Activated CD4-positive, alpha-beta T cell treated with anti-CD3 and anti-CD28 coated beads, Interleukin-2, amount 50 U/mL, for 16 hours (primary cell): ENCODE measurements at places on chromosomes 5 and 9.

DNA sequence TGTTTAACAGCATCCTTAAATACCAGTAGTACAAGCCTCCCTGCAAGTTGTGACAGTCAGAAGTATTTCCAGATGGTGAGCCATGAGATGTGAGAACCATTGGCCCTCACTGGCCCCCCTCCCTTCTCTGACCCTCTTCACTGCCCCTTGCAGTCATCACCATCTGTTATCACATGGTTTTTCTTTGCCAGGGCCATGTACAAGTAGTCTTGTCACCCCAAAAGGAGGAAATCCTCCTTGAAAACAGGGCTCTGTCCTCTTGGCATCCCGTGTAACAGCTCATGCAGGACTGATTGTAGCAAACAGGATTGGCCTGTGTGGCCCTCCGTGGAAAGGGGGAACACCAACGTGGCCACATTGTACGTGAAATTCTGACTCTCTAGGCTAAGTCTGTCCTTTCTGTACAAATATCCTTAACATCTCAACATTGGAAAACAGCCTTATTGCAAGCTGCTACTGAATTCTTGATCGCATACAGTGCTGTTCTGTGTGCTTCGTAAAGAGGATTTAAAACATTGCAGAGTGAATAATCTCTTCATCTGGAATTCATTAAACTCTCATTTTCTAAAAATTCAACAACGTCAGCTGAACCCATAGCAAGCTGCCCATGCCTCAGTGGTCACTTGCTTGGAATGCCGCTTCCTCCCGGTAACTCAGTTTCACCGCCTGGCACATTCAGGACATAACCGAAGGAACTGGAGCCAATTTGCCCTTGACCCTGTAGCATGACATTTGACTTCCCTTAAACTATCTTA lies 171.7 kb downstream of the ATPSCKMT start:
- no peak for DNase-seq

DNA sequence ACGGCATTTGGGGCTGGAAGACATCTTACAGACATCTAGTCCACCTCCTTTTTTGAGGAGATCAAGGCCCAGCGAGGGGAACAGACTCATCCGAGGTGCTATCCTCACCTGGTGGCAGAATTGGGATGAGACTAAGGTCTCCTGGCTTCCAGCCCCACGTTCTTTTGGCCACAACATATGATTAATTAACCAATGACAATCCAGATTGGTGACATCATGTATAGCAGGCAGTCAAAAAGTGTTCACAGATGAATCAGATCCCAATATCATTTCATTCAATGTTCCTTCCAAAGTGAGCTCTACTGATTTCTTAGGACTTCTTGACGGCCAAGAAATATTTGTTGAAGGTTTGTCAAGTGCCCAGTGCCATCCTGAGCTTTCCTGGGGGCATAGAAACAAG lies 3.9 kb downstream of the CFAP77 start:
- DNase-seq, result no peak

GRCh38 chr5:81354093-81354492 lies 39.8 kb downstream of the ACOT12 start:
- no peak for DNase-seq

DNA sequence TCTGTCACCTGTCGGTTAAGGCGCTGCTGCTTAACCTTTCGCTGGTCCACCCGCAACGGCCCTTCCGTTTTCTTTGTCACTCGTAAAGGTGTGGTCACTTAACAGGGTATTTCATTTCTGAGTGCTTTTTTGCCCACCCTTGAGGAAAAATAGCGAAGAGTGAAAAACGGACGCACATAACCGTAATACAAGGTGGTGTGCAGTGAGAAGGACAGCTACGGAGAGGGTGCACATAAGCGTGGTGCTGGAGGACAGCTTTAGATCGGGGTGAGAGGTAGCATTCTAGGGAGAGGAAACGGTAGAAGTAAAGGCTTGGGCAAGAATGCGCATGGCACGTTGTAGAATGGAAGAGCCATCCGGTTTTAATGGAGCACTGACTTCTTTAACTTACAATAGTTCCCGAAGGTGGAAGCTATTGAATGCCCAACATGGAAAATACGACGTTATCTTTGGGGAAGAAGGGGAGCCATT lies 761 bp downstream of the CCT5 start:
- DNase-seq, result no peak

DNA sequence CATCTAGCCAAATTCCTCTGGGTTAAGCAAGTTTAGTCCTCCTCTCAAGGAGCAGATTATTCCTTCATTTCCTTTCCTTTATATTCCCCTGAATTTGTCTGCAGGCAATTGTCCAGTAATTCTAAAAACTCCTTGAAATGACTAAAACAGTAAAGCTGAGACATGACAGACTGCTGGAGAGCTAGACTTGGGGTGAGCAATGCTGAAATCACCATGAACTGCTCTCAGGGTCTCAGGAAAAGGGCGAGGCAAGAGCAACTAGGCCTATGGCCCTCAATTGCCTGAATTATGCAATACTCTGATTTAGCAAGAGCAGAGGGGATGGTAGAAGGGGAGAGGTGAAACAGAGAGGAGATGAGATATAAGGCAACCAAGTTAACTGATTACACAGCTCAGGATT lies 172.9 kb upstream of the NREP start:
- no peak for DNase-seq

- DNase-seq, result no peak
Observed at GRCh38 chr5:32163785-32164184, 10.3 kb downstream of the GOLPH3 start.

DNA sequence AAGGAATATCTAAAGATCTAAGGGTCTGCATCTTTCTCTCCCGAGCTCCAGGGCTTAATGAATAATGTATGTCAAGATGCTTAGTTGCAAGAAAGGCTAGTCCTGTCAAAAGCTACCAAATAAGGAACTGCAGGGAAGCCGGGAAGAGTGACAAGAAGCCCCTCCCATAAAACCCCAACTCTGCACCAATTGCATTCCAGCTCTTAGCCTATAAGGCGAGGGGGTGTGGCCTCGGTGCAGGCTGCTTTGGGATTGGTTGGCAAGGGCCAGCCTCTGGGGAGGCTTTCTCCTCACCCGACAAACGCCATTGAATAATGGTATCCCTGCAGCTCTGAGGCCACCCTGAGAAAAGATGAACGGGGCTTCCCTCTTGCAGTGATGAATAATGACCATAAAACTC lies 416.9 kb downstream of the RAB3C start:
- no peak for DNase-seq

DNA sequence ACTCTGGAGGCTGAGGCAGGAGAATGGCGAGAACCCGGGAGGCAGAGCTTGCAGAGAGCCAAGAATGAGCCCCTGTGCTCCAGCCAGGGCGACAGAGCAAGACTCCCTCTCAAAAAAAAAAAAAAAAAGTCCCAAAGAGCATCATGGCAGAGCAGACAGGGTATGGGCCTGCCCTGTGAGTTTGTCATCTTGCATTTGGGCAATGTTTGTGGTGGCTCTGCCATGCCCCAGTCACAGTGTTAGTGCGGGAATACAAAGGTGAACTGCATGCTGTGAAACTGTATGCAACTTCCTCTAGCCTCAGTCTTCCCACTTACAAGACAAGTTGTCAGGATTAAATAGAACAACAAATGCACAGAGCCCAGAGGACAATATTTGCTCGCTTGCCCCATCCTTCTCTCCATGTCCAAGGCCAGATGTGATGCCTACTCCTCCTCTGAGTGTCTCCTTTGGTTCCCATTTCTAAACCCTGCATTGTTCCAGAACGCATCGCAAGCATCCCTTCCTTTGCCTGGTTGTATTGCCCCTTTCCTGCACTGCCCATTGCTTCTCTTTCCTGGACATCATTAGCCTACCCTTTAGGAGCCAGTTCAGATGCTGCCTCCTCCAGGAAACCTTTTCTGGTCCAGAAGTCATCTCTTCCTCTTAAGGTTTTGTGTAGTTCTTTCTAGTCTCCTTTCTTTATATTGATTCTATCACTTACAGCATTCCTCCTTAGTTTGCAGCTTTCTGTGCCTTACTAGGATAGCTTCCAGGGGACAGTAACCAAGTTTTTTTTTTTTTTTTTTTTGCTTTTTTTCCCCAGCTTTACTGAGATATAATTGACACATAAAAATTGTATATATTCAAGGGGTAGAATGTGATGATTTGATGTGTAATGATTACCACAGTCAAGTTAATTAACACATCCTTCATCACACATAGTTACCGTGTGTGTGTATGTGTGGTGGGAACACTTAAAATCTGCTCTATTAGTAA lies 69.0 kb upstream of the TNFAIP8 start:
- no peak for DNase-seq

DNA sequence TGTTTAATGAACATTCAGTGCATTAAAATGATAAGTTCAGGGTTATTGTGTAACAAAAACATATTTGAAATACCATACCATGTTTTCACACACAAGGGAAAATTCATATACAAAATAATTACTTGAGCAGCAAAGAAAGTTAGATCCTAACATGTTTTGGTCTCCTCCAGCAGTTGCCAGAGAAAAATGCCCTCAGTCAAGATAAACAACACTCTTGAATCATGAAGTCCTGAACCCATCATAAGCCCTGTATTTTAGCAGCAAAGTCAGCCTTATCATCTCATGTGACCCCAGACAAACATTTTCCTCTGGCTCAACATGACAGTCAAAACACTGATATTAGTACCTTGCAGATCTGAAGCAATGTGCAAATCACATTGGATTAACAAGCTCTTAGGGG lies 1541.1 kb upstream of the WWC1 start:
- no peak for DNase-seq

DNA sequence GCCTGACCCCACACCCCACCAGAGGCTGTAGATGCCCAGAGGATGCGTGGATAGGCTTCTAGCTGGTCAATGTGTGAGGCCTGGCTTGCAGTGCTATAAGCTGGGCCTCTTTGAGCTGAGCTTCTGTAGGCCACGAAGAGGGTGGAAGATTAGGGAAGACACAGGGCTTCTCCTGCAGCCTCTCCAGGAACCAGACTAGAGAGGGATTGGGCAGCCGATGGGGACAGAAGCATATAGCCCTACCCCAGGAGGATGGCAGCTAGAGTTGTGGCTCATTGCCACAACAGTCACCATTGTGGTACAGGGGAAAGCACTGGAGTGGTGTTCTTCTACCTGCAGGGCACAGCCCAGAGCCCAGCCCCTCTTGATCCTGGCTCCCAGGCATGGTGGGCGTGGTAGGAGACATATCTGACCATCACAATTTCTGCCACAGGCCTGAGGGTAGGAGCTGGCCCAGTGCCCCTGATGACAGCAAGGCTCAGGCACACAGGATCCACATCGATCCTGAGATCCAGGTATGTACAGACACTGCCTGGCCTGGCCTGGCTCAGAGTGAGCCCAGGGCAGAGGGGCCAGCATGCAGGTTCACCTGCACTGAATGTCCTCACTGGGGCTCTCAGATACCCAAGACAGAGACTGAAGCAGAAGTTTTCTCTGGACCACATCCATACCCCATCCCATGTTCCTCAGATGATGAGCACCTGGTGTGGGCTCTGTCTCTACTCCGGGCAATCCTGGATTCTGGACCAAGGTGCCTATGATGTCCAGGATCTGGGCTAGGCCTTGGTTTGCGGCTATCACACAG lies 8.7 kb downstream of the PDLIM4 start:
- no peak for DNase-seq

GRCh38 chr5:142587354-142587965 lies 98.4 kb downstream of the FGF1 start:
- DNase-seq, result peak; percentile 45

- no peak for DNase-seq
Observed at GRCh38 chr5:18792145-18792544, 1157.9 kb downstream of the TAF11L14 start.

DNA sequence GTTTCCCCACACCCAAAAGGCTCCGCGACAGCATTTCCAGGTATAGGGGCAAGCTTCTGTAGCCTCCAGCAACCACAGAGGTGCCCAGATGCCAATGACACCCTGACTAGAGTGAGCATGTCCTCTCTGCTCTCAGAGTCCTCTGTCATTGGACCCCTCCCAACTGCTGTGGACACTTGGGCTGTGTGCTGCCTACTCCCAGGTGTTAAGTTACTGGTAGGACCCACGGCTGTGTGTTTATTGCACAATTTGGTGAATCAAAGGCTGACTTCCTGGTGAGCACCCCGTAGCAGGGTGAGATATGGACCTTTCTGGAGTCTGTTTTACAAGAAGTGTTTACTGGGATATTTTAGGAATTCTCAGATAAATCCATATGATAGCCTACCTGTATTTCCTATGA lies 36.0 kb downstream of the SH3GL2 start:
- no peak for DNase-seq

DNA sequence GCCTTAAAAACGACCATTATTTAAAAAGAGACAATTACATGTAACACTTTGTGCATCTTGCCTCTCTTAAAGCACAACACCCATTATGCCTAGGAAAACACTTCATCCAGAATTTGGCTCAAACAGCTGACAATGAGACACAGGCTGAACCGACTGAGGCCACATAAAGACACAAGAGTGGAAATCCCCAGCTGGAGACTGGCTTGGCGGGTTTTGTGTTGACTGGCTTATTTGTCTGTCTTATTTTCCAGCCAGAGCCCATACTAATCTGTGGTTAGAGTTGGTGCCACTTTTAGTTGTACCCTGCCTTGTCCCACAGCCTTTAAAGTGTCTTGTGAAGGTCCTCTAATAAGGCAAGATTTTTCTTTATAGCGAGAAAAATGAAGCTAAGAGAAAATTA lies 21.2 kb downstream of the TRIM14 start:
- peak; percentile 85 for DNase-seq

- DNase-seq, result no peak
Observed at GRCh38 chr9:100865111-100865510, 163.4 kb upstream of the PLPPR1 start.

DNA sequence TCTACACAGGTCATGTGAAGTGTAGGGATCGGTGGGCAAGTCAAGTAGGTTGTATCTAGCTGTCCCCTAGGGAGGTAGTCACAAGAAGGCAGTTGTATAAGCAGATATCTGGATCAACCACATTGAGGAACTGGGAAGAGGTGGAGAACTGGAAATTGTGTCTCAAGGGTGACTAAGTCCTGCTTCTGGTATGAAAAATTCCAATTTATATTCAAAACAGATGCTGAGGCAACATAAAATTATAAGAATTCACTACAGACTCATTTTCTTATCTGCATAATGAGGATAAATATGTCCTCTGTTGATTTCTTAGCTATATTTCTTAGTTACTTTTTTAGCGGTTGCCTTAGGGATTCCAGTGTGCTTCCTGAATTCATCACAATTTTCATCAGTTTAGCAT lies 46.8 kb downstream of the GALNT12 start:
- no peak for DNase-seq

DNA sequence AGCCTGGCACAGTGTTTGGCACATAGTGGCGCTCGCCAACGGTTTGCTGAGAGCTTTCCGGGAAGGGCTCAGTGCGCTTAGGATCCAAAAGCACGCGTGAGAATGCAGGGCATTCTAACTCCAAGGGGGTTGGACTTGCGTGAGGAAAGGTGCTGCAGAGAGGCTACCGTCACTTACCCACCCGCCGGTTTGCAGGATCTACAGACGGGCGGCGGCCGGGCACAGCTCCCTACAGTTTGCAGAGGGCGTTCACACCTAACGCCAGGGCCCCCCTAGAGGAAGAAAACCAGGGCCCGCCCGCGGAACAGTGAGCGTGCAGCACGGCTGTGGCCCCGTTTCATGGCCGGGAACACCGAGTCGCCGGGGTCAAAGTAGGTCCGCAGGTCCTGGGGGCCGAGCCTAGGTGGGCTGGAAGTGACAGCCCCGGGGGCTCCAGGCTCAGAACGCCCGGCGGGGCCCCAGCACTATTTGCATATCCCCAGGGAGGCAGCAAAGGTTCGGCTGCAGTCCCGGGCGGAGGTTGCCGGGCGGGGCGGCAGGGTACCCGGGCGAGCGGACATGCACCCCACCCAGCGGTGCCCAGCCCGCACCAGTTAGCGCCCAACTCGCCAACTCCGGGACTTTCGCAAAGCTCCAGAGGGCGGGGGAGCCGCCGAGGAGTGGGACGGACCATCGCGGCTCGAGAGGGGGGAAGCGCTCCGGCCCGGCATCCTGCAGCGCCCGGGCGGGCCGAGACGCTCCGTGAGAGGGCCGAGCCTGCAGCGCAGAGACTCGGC lies 526 bp upstream of the GALNT10 start:
- peak; percentile 83 for DNase-seq
